Right lobe of liver (tissue), 6 donors: ENCODE measurements at places on chromosomes 16 and 17. TPM values are rescaled to one million over a fixed set of nuclear protein-coding genes. Genes with fewer than 3 reads are reported as not detected.
A peak's percentile ranks its signal among the peaks of the same experiment; 100 is the strongest.

Gene SHCBP1
- total RNA-seq, result 0.66 TPM

Gene SP6
- 0.09 TPM for total RNA-seq

Gene ATP2A1
- total RNA-seq, result 0.67 TPM

Gene GPR142
- not detected for total RNA-seq

DNA sequence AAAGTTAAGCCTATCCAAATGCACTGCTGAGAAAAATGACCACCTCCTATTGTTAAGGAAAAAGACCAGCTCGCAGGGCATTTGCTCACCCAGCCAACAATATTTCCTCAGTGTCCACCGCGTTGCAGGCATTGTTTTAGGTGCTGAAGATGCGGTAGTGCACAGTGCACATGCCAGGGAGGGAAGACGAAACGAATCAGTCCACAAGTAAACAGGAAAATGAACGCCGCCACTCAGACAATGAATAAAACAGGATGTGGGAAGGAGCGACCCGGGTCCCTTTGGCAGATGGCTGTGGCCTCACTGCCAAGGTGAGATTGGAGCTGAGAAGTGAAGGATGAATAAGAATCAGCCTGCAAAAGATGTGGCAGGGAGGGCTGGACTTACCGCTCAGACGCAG, 249.2 kb downstream of the FOXL1 start:
- no peak for DNase-seq

- DNase-seq, result no peak
Observed at GRCh38 chr17:79721993-79722671, 8.6 kb upstream of the ENPP7 start.

- no peak for DNase-seq
Observed at GRCh38 chr16:54158986-54159385, 127.6 kb downstream of the IRX3 start.

- no peak for DNase-seq
Observed at GRCh38 chr17:20053361-20053964, 44.3 kb downstream of the SPECC1 start.

DNA sequence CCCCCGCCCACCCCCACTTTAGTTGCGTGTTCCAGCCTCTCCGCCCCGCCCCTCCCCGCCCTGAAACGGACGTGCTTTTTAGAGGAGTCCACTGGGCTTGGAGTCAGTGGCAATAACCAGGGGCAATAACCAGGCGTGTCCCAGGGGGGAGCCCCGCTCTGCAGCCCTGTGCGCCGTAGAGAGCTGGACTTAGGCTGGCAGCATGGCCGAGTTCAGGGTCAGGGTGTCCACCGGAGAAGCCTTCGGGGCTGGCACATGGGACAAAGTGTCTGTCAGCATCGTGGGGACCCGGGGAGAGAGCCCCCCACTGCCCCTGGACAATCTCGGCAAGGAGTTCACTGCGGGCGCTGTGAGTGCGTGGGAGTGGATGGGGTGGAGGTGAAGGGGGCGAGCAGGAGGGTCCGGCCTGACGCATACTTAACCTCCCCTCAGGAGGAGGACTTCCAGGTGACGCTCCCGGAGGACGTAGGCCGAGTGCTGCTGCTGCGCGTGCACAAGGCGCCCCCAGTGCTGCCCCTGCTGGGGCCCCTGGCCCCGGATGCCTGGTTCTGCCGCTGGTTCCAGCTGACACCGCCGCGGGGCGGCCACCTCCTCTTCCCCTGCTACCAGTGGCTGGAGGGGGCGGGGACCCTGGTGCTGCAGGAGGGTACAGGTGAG, at the start of gene ALOX15B:
Gene ALOX15B, plus strand, starts transcription at position 106 of the 657 bp plus-strand sequence. Its CDS starts 97 bp downstream, at position 203.
- no peak for DNase-seq

DNA sequence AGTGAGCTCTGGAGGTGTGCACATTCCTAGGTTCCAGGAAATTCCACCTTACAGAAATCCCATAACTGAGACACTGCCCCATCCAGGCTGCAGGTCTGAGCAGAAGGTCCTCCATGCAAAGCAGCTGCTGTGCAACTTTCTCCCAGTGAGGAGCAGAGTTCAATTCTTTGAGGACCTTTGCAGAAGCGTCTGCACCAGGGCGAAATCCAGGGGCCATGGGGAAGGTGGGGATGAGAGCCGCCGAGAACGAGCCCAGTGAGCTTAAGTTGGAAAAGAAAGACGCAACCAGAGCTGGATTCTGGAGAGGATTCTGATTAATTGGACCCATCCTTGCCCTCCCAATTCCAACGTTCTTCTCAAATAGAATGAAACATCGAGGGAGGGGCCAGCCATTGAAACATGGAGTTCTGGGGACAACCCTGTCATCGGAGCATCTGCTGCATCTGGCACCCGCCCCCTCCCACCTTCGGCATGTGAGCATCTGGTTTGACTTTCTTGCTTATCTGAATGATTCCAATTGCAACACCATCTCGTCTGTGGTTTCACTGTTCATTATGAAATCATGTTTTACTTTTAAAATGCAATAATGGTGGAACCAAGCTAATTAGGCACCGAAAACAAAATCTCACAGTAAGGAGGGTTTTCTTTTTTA, 190.6 kb upstream of the FOXF1 start:
- no peak for DNase-seq

- peak; percentile 28 for DNase-seq
Observed at GRCh38 chr16:3732171-3732570, 14.8 kb upstream of the TRAP1 start.

- DNase-seq, result no peak
Observed at GRCh38 chr16:17454162-17454730, 16.5 kb downstream of the XYLT1 start.

DNA sequence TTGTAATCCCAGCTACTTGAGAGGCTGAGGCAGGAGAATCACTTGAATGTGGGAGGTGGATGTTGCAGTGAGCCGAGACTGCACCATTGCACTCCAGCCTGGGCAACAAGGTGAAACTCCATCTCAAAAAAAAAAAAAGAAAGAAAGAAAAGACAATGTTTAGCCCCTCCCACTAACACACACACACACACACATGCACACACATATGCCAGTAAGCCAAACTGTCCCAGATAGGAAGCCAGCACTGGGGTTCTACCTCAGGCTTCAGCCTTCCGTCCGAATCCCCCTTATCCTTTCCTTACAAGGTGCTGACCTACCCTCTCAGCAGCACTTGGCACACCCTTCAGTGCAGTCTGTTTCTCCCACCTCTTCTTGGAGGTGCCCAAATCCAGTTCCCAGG, 8.7 kb upstream of the KCNH6 start:
- no peak for DNase-seq

DNA sequence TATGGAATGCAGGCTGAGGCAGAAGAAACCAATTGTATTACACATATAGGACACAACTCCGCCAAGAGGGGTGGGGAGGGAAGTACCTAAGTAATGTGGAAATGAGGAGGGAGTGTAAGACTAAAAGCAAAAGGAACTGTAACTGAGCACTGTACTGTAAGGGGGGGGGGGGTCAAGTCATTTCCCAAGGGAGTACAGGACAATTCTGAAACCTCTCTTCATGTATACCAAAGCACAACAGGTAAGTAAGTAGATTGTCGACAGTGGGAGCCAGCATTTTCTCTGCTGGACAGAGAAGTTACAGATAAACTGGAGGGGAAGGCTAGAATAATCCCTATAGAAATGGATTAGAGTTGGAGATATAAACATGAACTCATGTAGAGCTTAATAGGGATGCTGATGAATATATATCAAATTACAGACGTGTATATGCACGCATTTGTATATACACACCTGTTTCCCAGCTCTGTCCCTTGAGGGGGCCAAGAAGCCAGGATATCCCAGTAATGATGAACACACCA, 6.4 kb downstream of the USP22 start:
- no peak for DNase-seq

DNA sequence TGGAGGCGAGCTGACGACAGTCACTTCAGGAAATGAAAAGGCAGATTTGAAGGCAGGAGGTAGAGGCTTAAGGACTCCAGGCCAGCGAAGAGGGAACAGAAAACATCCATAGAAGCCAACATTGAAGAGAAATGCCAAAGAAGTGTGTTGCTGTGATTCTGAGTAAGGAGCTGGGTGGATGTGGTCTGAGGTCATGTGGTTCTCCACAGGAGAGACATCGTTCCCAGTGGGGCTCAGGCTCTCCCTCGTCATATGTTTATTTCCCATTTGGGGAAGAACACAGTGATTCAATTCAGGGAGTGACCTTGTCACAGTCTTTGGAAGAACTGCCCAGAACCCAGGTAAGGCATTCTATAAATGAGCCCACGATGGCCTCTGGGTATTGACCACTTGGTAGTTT, 6.6 kb upstream of the PMP22 start:
- DNase-seq, result no peak

GRCh38 chr17:63126607-63127006, 160.6 kb downstream of the TANC2 start:
- no peak for DNase-seq

- DNase-seq, result no peak
Observed at GRCh38 chr17:15914400-15915170, 30.3 kb upstream of the ADORA2B start.

DNA sequence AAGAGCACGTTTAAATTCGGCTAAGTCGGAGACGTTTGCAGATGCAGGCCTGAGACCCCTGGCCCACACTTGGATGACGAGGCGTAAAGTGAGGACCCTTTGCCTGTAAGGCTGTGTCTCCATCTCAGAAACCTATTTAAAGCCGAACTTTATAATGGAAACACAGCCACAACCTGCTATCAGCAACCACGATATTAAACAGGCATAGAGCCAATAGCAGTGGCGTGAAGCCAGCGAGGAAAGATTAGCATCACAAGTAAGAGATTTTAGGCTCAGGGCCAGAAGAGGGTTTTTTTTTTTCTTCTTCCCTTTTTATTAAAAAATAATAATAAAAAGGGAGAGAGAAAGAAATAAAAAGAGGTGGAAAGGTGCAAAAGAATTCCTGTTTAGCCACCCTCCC, 111.3 kb upstream of the NOL11 start:
- DNase-seq, result no peak
